ENCODE measurements at places on chromosomes 16 and 17. TPM values are rescaled to one million over a fixed set of nuclear protein-coding genes. Genes with fewer than 3 reads are reported as not detected.

GRCh38 chr16:15864939-15865338 lies 8.1 kb upstream of the MYH11 start:
- no peak for DNase-seq

DNA sequence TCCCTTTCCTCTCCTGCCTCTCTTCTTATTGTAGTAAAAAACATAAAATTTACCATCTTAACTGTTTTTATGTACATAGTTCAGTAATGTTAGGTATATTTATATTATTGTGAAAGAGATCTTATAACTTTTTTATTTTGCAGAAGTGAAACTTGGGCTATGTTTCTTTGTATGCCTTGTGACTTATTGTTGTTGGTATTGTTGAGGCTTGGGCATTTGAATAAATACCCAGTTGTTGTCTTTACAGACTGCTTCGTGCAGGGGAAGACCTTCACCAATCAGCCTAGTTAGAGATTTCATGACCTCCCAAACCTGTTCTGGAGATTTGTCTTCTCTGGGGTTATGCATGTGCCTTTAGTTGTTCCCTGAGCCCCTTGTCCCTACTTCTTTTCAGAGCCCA lies 31.9 kb downstream of the REXO5 start:
- no peak for DNase-seq

DNA sequence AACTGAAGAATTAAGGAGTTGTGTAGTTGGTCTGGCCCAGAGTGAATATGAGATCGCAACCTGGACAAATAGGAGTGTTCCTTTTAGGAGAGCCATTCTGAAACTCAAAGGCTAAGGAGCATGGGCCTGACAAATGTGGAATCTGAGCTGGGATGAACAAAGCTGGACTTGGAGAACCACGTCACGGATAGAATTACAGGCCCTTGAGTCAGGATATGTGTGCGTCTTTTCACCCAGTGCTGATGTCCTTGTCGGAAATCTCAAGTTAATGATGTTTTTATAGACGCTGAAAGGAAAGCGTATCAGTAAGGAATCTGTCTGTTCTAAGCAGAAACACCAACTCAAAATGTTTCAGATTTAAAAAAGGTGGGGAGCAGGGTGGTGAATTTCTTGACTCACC lies 173.8 kb upstream of the ZKSCAN2 start:
- DNase-seq: no peak

GRCh38 chr16:63192980-63193379 lies 1156.7 kb upstream of the CDH8 start:
- no peak for DNase-seq

- no peak for DNase-seq
These were observed 108.2 kb downstream of the SLC39A11 start for GRCh38 chr17:72984145-72984925.

GRCh38 chr16:67966549-67967182 lies 1.8 kb downstream of the SLC12A4 start:
- DNase-seq: no peak

DNA sequence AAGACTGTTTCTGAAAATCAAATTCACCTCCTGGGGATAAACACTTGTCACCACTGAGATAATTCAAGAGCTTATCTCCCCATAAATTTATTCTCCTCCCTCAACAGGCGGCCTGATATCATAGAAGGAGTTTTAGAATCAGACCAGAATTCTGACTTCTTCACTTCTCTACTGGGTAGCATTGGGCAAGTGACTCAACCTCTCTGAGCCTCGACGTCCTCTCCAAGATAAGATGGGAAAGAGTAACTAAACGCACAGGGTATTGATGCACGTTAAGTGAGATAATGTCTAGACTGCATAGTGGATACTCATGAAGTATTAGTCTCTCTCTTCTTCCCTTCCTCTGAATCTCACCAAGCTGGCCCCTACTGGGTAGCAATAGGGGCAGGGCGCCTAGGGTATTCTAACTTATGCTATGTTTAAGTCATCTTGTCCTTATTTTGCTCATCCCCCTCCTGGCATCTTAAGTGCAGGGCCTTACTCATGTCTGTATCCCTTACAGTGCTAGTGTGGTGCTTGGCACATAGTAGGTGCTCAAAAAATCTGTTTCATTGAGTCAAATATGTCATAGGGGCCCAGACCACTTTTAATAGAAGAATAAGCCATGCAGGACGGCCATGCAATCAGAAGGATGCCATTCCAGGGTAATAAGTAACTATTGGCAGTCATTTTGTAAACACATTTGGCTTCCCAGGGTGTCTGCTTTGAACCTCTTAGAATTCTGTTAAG lies 476.4 kb upstream of the CCL2 start:
- DNase-seq: no peak

GRCh38 chr17:58337210-58337599 lies 8.6 kb upstream of the TSPOAP1 start:
- no peak for DNase-seq

DNA sequence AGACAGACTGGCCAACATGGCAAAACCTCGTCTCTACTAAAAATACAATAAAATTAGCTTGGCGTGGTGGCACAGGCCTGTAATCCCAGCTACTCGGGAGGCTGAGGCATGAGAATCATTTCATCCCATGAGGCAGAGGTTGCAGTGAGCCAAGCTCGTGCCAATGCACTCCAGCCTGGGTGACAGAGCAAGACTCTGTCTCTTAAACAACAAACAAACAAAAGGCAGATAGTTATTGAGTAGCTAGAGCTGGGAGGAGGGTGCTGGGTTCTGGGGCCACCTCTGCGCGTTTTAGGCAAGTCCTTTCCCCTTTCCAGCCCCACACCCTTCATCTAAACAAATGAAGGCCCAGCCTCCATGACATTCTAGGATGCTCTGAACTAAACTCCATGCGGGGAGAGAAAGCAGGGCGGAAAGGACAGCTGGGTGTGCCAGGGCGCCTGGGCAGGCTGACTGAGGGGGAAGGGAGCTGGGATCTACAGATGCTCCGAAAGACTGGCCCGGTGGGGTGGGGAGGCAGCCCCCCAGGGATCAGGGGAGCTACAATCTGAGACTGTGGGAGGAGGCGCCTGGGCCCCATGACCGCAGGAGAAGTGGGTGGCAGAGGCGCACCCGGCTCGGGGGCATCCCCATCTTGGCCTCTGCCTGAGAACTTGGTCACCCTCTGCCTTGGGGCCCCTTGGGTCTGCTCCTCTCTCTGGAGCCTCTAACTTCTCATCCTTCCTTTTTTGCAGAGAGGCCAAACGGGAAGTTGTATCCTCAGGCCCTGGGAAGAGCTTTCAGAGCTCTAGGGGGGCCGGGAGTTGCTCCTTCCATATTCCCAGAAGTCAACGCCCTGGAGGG lies 910 bp downstream of the ITGAL start:
- no peak for DNase-seq

GRCh38 chr17:47684535-47685193 lies 9.3 kb upstream of the TBKBP1 start:
- no peak for DNase-seq

DNA sequence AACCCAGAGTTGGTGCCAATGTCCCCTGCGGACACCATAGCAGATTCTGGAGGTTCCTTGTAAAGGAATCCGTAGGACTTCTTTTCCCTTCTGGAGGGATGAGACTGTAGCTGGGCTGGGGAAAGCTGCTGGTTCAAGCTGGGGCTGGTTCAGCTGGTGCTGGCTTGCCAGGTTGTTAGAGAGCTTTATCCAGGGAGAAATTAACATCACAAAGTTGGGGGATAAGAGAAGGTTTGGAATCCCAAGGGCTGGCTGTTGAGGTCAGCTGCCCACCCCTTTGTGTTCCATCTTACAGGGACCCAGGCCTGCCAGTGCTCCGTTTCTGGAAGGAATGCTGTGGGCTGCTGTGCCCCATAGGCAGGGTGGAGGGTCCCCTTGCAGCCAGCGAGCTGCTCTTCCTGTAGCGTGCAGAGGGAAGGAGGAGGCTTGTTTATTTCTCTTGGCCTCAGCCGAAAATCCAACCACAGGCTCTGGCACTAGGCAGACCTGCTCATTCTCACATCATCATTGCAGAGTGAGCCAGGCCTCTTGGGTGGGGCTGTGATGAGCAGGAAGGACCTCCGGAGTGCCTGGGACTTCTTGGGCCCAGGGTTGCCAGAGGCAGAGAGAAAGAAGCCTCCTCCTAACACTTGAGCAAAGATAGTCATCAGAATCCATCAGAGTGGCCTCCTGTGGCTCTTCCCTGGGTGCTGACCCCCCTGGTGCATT lies 251.1 kb downstream of the SEC14L1 start:
- DNase-seq: no peak

GRCh38 chr16:8109510-8110369 lies 480.6 kb downstream of the TMEM114 start:
- no peak for DNase-seq

GRCh38 chr17:56773124-56773523 lies 60.6 kb downstream of the C17orf67 start:
- DNase-seq: no peak

GRCh38 chr17:7530023-7530900 lies 18.6 kb upstream of the TNFSF12 start:
- no peak for DNase-seq

DNA sequence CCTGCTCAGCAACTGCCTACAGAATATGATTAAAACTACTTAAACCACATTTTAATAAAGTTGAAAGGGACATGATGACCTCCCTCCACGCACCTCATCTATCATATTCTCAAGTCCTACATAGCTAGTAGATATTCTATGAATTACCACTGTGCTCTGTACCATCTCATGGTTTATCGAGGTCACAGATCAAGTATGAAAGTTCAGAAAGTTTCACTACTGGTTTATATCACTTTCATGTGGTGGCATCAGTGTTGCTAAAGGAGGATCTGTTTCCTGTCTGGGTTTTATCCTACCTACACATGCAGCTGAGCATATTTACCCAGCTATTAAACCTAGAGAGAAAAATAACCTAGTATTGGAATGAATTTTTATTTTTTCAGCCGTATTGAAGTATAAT lies 214.9 kb upstream of the MON1B start:
- no peak for DNase-seq

DNA sequence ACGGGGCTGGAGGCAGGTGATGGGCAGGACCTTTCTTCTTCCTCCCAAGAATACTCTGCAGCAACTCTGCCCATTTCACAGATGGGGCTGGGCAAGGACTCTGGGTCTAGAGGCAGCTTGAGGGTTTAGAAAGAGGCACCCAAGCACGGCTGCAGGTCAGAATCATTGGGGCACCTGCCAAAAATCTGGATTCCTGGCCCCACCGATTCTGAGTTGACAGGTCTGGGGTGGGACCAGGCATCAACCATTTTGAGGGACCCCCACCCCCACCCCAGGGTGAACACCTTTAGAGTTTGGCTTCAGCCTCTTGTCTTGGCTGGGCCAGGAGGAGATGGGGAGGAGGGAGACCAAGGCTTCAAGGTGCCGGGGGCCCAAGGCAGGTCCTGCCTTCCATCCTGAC lies 5.3 kb downstream of the SPPL2C start:
- DNase-seq: no peak

- no peak for DNase-seq
These were observed 24.1 kb downstream of the XYLT1 start for GRCh38 chr16:17446661-17447060.

GRCh38 chr17:22515599-22515998 lies 823.3 kb downstream of the KCNJ18 start:
- DNase-seq: no peak

DNA sequence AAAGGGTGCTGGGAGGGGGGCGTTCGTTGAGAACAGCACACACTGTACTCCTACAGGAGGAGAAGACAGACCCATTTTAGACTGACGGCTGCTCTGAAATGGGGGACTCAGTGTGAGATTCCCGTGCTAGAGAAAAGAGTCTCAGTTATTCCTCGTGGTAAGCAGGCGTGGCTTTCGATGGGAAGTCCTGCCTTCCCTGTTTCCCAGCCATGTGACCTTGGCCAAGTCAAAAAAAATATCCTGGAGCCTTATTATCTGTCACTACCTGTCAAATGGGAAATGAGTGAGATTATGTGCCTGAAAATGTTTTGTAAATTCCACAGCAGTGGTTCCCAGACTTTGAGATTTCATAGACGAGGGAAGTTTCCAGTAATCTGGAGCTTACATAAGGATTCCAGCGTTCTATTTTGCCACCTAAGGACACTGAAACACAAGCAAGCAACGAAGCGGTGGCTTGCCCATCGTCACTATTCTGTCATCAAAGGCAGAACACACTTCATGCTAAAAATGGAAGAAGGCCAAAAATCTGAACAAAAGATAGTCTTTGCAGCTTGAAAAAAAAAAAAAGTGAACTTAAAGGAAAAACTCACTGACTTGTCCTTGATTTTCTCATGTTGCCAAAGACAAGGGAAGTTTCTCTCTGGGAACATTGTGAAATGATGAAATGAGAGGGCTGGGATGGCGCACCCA lies 253.4 kb upstream of the RPL38 start:
- no peak for DNase-seq

DNA sequence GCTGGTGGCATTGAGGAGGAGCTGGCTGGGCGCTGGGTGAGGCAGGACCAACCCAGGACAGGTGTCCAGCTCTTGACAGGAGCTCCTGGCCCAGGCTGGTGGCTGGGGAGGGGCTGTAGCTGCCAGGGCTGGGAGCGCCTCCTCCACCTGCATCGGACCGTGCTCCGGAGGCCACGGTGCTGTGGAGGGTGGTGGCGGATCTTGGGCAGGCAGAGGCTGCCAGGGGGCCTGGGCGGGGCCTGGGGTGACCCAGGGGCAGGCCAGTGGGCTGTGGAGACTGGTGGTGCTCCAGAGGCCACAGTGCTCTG lies 32.0 kb downstream of the SOX8 start:
- DNase-seq: no peak

DNA sequence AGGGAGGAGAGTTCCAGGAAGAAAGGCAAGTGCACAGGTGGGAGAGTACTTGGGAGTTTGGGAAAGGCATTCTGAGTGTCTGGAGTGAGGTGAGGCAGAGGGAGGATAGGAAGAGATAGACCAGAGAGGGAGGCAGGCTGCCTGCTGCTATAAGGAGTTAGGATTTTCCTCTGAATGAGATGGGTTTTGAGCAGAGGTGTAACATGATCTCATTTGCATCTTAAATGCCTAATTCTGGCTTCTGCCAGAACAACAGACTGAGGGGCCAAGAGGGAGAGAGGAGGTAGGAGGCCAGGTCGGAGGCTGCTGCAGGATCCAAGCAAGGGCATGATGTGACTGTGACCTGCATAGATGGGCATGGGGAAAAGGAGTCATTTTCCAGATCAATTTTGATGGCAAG lies 31.5 kb upstream of the IRX6 start:
- DNase-seq: no peak

- peak; percentile 37 for DNase-seq
These were observed at the start of gene NLE1 for GRCh38 chr17:35141681-35142466. NLE1 (minus strand) TSS chr17:35142303; CDS start chr17:35142275, 28 bp downstream.

- DNase-seq: no peak
These were observed 20.4 kb upstream of the CPNE2 start for GRCh38 chr16:57071831-57072582.

OR2C1 gene
- 0.37 TPM for polyA plus RNA-seq

MT4 gene
- polyA plus RNA-seq: not detected

TCAP gene
- polyA plus RNA-seq: 1.2 TPM

TMEM235 gene
- not detected for polyA plus RNA-seq

PTX4 gene
- polyA plus RNA-seq: not detected

DGKE gene
- polyA plus RNA-seq: 3.6 TPM

FOXC2 gene
- 41.2 TPM for polyA plus RNA-seq

TMEM238L gene
- polyA plus RNA-seq: 1.2 TPM

CCL16 gene
- 0.18 TPM for polyA plus RNA-seq

ITGB4 gene
- 16.5 TPM for polyA plus RNA-seq

KRTAP4-1 gene
- not detected for polyA plus RNA-seq

SPATA22 gene
- 2.4 TPM for polyA plus RNA-seq
